ENCODE measurements at places on chromosomes 6 and 20.
A peak's percentile ranks its signal among the peaks of the same experiment; 100 is the strongest.

DNA sequence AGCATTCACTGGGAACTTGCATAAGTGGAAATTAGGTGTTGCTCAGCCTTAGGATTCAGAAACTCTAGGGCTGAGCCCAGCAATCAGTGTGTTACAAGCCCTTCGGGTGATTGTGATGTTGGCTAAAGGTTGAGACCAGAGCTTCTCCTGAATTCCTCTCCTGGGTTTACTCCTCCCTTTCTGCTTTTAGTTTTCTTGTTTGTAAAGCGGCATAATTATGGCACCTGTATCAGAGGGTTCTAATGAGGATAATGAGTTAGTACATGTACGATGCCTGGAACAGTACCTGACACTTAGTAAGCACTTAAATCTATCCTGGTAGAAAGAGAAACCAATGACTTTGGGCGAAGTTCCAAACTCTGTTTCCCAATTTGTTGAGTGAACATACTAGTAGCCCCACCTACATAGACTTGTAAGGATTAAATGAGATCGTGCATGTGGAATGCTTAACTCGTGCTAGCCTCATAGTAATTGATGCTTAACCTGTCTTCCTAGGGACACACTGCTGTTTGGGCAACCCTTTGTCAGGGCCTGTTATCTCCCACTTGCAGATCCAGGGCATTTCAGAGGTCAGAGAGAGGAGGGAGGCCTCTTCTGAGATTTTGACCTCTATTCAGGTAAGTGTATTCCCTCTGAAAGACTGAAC lies 932 bp upstream of the EZR start:
- DNase-seq = no peak

DNA sequence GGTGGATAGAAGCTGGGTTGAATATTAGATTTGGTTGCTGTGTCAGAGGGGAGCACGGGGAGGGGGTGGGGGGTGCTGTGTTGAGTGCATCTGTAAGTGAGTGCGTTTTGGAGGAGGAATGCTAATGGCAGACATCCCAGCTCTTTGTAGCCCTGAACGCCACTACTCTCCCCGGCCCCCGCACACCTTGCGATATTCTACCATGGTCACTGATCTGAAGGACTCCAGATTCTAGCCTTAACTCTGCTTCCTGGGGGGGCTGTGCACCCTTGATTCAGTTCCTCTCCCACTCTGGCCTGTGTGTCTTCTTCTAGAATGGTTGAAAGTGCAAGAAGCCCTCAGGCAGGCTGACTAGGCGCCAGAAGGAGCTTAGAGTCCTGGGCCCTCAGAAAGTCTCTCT lies 7.1 kb downstream of the GLP1R start:
- no peak for DNase-seq

DNA sequence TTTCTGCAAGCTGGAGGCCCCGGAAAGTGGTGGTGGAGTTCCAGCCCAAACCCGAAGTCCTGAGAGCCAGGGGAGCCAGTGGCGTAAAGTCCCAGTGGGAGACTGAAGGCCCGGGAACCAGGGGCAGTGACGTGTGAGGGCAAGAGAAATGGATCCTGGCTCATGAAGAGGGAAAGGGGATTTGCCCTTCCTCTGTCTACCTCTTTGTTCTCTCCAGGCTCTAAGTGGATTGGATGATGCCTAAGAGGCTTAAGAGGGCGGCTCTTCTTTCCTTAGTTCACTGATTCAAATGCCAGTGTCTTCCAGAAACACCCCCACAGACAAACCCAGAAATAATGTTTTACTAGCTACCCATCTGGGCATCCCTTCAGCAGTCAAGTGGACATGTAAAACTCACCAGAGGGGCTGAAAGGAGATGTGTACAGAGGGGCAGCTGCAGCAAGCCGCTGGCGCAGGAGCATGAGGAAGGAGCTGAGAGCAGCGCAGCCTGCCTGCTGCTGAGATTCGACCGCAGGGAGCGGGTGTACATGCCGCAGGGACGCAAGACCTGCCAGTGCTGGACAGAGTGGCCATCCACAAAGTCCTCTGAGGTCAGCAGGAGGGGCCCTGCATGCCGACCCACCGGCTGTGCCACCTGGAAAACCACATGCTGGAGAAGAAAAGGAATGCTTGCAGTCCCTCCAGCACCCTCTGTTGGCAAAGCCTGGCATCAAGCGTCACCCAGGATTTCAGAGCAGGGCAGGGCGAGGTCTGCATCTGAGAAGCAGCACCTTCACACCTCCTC lies 29.5 kb downstream of the CDYL start:
- DNase-seq = no peak

- no peak for DNase-seq
Measured at GRCh38 chr6:143611580-143611979, 66.2 kb upstream of the PHACTR2 start.

DNA sequence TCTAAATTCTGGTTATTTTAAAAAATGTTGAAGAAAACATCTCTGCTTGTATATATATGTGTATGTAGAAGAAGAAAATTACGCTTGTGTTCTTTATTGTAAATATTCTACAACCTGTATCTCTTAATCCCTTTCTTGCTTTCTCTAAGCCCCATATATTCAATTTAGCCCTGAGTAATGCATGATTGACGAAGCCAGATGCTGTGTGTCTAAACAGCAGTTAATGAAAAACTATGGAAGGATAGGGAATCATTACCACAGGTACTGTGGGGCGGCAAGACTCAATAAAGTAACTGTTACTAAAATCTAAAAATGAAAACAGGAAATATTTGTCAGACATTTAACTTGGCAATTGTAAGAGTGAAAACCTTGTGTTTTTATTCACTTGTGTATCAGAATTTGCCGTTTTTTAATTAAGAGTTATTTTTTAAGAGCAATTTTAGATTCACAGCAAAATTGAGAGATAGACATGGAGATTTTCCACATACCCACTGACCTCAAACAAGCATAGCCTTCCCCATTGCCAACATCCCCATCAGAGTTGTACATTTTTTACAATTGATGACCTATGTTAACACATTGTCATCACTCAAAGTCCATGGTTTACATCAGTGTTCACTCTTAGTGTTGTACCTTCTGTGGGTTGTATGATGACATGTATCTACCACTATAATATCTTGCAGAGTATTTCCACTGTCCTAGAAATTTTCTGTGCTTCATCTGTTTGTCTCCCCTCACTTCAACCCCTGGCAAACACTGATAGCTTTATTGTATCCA lies 76.7 kb downstream of the BCKDHB start:
- no peak for DNase-seq

DNA sequence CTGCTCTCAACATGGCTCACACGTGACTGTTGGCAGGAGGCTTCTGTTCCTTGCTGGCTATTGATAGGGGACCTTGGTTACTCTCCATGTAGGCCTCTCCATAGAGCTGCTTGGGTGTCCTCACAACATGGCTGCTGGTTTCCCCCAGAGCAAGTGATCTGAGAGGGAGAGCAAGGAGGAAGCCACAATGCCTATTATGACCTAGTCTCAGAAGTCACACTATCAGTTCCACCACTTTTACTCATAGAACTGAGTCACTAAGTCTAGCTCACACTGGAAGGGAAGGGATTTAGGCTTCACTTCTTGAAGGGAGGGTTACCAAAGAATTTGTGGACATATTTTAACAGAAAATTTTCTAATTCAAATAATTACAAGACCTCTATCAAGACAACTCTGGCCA lies 8.7 kb upstream of the NOP56 start:
- no peak for DNase-seq

DNA sequence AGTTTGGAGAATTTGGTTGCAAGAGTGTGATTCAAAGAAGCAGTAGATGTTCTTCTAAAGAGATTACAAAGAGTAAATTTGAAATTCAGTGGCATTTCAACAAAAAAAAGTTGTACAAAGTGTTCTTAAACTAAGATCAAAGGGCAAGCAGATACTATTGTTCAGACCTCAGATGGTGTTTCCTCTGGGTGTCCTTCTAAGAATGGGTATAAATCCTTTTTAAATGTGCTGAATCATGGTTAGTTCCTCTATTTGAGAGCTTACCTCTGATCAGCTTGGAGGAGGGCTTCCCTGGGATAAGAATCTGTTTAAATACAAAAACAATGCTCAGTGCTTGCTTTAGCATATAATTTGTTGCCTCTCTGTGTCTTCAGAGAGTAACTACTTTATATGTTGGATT lies 6.3 kb downstream of the BMP6 start:
- DNase-seq = no peak

- DNase-seq = no peak
Measured at GRCh38 chr6:14108571-14109410, 8.8 kb upstream of the CD83 start.

DNA sequence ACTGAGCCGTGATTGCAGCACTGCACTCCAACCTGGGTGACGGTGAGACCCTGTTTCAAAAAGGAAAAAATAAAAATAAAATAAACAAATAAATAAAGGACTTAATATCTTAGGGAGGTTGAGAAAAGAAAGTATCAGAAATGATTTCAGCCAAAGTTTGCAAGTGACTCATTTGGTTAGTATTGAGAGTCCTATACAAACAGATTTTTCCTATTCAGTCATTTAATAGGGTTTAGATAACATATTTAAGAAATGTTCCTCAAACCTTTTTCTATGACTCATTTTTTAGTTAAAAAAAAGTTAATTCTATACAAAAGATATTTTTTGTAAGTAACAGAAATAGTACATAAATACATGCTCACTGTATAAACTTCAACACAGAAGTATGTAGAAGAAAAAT lies 235.1 kb downstream of the GJA1 start:
- DNase-seq = no peak

DNA sequence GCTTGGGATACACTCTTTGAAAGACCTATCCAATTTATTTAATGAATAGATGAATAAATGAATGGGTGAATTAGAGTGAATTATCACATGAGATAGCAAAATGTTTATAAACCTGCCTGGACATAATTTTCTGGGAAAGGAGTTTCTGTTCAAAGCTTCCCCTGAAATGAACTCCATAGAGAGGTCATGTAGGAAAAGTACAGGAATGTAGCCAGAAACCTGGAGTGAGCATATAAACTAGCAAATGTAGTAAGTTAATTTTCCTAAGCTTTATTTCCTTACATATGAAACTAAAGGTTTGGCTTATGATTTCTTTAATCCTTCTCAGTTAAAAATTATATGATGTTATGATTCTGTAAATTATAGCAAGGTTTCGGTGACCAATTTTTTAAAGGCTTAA lies 380.3 kb upstream of the RSPO3 start:
- DNase-seq = no peak

- no peak for DNase-seq
Measured at GRCh38 chr20:17583126-17583525, 13.3 kb downstream of the DSTN start.

- DNase-seq = peak; percentile 51
Measured at GRCh38 chr20:34515484-34516246, 557 bp upstream of the DYNLRB1 start.

GRCh38 chr20:51380401-51381385 lies 161.8 kb downstream of the NFATC2 start:
- no peak for DNase-seq

DNA sequence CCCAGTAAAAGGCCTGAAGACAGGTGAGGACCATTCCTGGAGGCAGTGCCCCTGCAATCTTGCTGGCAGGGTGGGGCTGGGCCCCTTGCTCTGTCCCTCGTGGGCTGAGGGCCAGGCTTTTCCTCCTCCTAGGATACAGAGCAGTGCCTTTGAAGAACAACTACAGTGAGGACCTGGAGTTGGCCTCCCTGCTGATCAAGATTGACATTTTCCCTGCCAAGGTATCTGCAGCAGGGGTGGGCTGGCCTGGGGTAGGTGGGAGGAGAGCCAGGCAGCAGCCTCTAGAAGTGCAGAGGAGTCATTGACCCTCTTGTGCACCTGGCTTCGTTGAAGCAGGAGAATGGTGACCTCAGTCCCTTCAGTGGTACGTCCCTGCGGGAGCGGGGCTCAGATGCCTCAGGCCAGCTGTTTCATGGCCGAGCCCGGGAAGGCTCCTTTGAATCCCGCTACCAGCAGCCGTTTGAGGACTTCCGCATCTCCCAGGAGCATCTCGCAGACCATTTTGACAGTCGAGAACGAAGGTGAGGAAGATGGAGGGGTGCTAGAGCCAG lies 36.5 kb downstream of the PLCG1 start:
- DNase-seq = no peak

DNA sequence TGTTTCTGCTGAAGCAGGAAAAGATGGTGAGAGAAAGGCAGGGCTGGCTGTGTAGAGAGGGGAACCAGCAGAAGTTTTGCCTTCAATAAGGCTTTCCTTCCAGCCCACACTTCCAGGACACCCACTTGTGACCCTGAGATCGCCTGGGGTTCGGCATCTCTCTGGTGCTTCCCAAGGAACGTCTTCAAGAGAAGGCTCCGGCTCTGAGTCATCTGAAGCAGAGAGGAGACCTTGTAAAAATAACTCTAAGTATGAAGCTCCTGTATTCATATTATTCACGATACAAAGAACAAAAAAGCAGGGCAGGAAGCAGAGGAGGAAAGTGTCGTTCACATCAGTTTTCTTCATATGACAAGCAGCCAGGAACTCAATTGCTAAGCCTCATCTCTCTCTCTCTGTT lies 95.4 kb upstream of the MRPS10 start:
- DNase-seq = no peak

GRCh38 chr6:48389146-48390043 lies 278.4 kb upstream of the PTCHD4 start:
- DNase-seq = no peak

DNA sequence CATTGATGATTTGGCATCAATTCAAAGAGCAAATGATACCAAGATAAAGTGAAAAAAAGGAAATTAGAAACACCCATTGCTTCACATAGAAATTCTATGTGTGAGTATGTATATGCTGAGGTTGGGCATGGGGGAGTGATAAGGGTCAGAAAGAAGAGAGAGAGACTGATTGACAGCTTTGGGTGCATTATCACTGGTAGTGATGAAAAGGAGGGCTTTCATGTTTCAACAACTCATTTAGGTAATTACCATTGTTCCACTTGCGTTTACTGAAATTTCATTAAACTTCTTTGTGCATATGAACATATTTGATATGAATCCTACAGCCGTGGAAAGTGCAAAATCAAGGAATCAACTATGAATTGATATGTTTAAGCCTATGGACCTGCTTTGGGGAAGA lies 84.7 kb downstream of the ADGRB3 start:
- DNase-seq = no peak

DNA sequence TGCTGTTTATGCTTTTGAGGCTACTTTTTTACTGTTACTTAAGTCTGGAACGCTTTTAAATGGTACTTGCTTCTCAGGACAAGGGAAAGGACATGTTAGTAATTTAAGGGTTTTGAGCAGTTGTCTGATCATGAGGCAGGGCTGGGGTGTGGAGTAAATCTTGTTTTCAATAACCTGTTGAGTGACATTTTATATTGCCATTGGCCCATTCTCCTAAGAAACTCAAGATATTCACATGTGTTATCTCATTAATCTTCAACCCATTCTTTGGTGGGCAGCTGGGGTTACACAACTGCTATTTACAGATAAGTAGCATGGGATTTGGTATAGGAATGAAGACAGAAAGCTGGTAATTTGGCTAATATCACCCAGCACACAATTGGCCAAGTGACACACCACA lies 44.6 kb upstream of the IL17A start:
- no peak for DNase-seq

GRCh38 chr6:106445508-106445878 lies 85.0 kb downstream of the CRYBG1 start:
- no peak for DNase-seq

- DNase-seq = no peak
Measured at GRCh38 chr6:137303441-137303840, 84.3 kb upstream of the IFNGR1 start.

Measured in RCC 7860 (cell line).